ENCODE measurements at places on chromosomes 7 and 10. TPM values are rescaled to one million over a fixed set of nuclear protein-coding genes. Genes with fewer than 3 reads are reported as not detected.

GRCh38 chr7:70849580-70850235 lies 282.2 kb upstream of the GALNT17 start:
- DNase-seq: no peak

DNA sequence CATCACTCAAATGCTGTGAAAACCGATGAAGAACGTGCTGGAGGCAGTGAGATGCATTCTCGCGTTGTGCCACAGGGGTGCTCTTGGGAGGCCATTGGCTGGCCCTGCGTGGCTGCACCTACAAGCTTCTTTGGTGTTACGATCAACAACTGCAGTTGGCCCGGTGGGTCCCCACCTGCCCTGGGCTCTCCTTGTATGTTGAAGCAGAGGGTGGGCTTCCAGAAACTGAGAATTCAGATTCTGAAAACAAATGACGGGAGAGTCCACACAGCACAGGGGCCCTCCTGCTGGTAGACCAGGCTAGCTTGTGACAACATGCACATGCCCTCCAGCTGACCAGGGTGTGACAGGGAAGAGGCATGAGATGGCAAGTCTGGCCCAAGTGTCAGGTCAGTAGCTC lies 23.7 kb upstream of the DDC start:
- DNase-seq: no peak

GRCh38 chr10:97939446-97939990 lies 89.9 kb downstream of the GOLGA7B start:
- peak; percentile 23 for DNase-seq

WNT8B gene
- not detected for total RNA-seq

DNA sequence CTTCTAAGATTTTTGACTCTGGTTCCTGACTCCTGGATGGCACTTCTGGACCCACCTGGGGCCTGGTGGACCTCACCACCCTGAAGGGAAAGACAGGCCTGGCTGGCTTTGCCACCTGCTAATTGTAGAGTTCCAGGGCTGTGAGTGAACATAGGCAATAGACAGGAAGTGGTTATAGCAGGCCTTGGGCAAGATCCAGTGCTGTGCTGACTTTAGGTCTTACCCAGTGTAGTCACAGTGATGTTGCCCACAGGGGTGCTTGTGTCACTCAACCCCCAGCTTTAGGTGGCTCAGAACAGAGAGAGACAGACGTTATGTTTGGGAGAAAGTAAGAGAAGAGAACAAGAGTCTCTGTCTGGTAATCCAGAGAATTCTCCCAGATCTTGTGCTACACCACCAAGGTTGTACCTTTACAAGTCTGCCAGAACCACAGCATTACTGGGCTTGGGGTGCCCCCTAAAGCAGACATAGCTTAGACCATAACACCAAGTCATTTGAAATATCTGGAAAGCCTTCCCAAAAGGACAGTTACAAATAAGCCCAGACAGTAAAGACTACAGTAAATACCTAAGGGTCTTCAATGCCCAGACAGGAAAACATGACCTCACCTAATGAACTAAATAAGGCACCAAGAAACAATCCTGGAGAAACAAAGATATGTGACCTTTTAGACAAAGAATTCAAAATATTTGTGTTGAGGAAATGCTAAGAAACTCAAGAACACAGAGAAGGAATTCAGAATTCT lies 303.4 kb downstream of the PCLO start:
- DNase-seq: peak; percentile 16

MINDY4 gene
- total RNA-seq: 2.6 TPM

Data from mammary epithelial cell (primary cell).